ENCODE measurements at places on chromosomes 1 and 21. TPM values are rescaled to one million over a fixed set of nuclear protein-coding genes. Genes with fewer than 3 reads are reported as not detected.

OR2M3 gene
- total RNA-seq, result not detected

C1orf87 gene
- total RNA-seq, result 0.20 TPM

LRRC53 gene
- not detected for total RNA-seq

PIGC gene
- 29.6 TPM for total RNA-seq

MCOLN3 gene
- total RNA-seq, result 1.6 TPM

GRCh38 chr1:17904290-17904689 is 149.2 kb downstream of the ACTL8 start:
- DNase-seq, result no peak

DNA sequence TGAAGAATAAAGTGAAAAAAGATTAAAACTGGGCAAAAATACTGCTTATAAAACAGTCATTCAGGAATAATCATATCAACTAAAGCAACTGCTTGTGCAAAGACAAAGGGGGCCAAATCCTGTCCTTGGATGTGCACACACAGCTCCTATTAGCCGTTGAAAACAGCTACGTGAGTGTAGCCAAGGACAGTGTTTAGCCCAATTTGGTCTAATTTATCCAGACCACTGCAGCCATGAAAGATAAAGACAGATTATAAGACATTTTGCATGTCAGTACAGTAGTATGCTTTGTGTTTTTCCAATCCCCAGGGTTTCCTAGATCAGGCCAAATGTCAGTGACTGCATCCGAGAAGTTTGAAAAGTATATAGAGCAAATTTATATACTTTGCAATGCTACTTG is 146.3 kb upstream of the PKN2 start:
- DNase-seq, result no peak

DNA sequence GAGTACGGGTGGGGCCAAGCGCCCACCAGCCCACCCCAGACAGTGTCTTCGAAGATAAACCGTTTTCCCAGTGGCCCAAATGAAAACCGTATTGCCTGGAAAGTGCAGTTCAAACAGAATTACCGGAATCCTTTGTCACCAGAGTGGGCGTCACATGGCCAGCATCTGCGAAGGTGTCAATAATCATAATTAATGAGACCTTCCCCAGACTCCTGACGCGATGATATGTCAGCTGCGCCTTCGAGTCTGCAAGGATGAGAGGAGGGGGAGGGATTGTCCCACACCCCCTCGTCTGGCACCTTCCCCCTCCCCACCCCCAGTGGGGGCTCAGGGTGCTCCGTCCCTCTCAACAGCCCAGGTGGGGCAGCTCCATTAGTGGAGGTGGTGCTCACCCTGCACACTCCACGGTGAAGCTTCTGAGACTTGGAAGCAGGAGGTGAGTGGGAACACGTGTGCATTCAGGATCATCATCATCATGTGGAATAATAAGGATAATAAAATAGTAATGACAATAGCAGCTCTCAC is 215.1 kb downstream of the PTPRU start:
- DNase-seq, result no peak

DNA sequence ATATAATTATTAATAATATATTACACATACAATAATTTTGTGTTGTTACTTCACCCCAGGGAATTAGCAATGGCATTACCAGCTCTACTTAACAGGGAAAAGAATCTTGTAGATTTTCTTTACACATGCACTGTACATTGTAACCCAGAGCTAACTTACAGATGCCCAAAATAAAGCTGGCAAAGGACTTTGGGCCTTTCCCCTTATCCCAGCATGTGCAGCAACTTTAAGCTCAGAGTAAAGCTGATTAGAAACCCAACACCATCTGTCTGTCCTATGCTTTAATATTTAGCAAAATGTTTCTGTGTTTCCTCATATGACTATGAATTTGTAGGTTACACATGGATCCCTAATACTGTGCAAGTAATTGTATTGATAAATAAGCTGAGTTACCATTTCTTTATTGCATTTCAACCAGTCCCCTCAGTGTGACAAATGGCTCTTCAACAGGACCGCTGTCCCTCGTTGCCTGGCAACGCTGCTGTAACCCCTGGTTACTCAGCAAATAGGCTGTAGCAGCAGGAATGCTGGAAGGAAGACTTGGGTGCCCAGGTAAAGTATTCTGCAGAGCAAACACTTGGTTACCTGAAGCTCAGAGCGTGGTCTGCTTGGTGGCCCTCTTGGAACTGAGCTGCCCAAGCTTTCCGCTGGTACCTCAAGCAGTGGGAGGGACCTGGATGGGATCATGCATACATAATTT is at the start of gene USH2A:
Gene USH2A, minus strand, starts transcription at position 628 of the 700 bp plus-strand sequence. CDS start 1,112 bp downstream, outside the sequence.
- no peak for DNase-seq

GRCh38 chr1:40299366-40300248 is 17.5 kb downstream of the COL9A2 start:
- no peak for DNase-seq

DNA sequence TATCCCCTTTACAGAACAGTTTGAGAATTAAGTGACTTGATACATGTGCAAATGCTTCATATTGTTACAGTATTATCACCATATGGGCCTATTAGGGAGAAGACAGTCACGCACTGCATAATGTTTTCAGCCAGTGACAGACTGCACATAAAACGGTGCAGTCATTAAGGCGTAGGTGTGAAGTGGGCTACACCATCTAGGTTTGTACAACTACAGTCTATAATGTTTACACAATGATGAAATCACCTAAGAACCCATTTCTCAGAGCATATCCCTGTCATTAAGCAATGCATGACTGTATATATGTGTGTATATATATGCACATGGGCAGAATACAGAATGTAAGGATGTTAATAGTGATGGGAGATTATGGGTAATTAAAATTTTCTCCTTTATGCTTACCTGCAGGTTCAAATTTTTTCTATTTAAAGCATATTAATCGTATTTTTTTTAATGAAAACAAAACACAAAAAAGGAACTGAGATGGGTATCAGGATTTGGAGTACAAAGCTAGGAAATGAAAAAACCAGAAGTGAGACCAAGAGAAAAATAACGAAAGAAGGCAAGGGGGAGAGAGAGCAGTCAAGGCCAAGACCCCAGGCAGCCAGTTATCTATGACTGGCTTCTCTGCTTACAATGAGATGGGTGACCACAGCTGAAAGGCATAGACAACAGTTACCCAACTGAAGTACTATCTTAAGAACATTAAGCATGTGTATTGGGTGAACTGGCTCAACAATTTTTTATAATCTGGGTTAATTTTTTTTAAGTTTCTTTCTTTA is 122.9 kb upstream of the DAB1 start:
- no peak for DNase-seq

DNA sequence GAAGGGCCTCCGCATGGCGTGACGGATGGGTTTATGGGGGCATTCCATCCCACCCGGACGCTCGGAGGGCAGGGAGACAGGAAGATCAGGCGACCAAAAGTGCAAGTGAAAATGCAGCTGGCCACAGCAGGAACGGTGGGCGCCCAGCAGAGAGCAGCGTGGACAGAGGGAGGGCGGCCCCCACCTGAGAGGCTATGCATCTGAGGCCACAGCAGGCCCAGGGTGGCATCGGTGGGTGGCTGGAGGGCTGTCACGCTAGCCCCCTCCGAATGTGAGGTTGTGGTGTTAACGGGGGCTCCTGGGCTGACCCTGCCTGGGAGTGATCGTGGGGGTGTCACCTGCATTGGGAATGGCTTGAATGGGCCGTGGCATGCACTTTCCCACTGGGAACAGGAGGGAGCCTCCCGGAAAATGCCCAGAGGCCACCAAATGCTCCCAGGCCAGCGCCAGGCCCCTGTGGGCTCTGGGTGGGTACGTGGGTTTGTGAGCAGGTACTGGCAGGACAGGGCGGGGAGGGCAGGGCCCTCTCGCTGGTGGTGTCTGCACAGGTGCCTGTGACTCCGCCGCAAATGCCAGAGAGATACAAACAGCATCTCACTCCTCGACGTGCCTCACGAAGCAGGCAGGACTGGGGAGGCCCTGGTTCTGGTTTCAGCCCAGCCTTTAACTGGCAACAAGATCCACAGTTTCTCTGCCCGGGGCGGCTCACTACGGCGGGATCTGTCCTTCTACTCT is 172.8 kb downstream of the PRDM16 start:
- no peak for DNase-seq

DNA sequence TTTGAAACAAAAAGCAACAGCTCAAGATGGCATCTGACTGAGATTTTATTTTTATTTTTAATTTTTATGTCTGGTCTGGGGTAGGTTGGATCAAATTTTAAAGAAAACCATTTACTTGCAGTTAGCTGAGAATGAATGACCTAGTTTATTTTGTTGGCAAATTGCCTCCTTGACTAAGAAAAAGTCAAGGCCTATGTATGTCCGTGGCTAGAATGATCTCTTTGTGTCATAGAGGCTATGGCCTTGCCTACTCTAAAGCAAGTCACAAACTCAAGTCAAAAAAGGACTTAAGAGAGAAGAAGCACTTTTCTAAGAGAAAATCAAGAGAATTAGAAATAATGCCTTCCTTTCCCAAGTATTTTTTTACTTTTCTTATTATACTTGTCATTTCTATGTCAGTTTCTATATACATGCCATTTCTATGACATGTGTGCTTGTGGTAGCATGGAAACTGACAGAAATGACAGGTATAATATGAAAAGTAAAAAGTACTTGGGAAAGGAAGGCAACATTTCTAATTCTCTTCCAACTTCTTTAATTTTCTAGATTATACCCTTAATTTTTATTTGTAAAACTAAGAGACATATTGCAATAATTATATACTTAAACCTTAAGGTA is 136.7 kb downstream of the CENPF start:
- DNase-seq, result no peak

GRCh38 chr1:93207211-93207610 is 26.7 kb downstream of the CCDC18 start:
- DNase-seq, result no peak

DNA sequence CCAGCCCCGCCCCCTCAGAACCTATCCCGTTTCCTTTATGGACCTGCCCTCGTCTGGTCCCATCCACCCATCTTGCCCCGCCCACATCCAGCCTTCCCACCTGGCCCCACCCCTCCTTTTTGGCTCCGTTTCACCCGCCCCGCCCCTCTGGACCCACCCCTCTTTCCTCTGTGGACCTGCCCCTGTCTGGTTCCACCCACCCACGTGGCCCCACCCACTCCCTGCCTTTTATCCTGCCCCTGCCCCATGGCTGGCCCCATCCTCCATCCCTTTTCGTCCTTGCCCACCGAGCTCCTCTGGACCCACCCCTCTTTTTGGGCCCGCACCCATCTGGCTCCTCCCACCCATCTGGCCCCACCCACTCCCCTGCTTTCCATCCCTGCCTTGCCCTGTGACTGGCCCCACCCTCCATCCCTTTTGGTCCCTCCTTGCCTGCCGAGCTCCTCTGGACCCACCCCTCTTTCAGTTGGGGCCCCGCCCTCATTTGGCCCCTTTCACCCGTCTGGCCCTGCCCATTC is 177.3 kb downstream of the CAMTA1 start:
- no peak for DNase-seq

DNA sequence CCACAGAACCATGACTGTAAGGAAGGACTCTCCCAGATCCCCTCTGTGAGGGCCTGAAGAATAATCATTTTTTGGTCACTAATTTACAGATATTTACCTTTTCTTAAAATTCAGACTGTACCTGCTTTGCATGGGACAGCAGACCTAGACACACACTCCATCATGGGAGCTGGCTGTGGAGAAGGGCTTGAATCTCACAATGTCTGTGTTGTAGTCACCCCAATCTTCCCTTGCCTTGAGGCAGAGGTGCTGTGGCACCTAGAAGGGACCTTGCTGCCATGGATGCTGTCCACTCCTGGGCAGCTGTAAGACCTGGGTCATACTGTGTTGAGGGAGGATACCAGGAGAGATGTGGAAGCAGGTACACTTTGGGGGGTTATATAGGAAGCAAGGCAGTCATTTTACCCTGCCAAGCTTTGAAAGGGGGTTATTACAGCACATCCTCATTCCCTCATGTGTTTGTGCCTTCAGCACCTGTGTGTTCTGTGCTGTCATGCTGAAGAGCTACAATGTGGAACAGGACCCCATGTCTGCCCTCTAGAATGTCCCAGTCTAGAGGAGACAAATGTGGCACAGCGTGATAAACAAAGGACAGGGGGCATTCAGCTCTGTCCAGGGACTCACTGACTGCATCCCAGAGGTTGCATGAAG is 27.1 kb downstream of the TRAF5 start:
- no peak for DNase-seq

GRCh38 chr1:9990944-9991343 is 6.1 kb upstream of the RBP7 start:
- DNase-seq, result no peak

DNA sequence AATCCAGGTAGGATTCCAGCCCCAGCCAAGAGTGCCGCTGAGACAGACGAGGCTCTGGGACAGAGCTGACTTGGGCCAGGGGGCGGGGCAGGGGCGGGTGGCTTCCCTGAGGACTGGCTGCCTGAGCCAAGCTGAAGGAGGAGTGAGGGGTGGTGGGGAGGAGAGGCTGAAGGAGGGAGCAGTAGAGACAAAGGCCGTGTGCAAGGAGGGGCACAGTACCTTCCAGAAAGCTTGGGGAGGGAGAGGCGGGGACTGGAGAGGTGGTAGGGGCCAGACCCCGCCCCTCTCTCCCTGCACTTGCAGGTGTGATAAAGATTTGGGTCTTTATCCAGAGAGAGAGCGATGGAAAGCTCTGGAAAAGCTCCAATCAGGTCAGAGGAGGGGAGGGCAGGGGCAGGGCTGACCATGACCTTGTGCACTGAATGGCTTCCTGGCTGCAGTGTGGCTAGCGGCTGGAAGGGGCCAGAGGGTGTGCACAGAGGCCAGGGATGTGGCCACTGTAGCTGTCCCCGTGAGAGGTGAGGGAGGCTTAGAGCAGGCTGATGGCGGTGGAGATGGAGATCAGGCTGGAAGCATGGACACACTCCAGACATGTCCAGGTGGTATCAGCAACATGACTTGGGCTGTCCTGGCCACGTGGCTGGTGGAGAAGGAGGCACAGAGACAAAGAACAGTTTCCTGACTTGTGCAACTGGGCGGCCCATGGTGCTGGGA is 6.7 kb upstream of the EPHA8 start:
- DNase-seq, result no peak

DNA sequence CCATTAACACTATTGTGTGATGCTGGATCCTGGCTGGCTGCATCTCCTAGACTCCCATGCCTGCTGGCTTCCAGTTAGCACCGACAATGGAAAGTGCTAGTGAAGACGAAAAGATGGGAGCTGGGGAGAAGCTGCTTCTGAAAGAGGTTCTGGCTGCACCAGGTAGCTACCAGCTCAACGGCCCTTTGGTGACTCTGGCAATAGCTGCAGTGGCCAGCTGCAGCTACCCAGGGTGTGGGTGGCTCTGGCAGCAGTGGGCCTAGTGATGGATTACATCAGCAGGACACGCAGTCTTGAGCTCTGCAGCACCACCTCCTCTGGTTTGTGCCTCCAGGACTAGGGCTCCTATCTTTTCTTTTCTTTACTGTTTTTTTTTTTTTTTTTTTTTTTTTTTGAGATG is 662.6 kb downstream of the MATN1 start:
- no peak for DNase-seq

DNA sequence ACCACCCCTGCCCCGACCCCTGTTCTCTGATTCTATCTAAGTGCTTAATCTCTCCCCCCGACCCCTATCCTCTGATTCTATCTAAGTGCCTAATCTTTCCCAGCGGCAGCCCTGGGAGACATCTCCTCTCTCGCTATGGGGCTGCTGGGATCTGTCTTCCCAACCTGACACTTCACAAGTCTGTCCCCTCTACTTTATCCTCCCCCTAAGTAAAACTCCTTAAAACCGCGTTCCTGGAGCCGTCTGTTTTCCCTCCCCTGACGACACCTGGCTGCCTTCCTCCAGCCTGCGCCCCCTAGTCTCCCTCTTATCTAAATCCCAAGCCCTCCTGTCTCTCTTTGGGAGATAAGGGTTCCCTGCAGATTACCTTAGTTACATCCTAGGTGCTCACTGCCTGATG is 30.5 kb downstream of the EPHB2 start:
- DNase-seq, result no peak

Measured in skin of body (tissue), 3 donors.